HCEC 1CT (cell line): ENCODE measurements at places on chromosomes 16 and 17.
A peak's percentile ranks its signal among the peaks of the same experiment; 100 is the strongest.

GRCh38 chr16:16042076-16042475 lies 92.7 kb downstream of the ABCC1 start:
- DNase-seq = peak; percentile 10

GRCh38 chr16:86122681-86123342 lies 223.8 kb downstream of the IRF8 start:
- no peak for DNase-seq

- peak; percentile 50 for DNase-seq
Measured at GRCh38 chr16:66521951-66522771, 27.8 kb downstream of the TK2 start.

DNA sequence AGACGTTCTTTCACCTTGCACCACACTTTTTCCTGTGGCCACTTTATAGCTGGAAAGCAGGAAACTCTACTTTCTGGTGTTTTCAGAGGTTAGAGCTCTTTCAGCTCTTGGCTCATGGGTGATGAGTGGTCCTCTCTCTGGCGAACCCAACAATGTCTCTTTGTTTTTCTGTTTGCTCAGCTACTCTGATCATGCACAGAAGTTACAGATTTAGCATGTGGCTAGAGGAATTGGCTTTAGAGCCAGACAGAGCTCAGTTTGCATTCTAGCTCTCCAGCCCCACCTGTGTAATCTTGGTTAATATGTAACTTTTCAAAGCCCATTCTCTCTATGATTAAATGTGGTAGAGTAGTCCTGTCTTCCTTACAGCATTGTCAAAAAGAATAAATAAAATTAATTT lies 225.2 kb downstream of the HAPSTR1 start:
- no peak for DNase-seq

- DNase-seq = no peak
Measured at GRCh38 chr17:70658317-70658716, 489.0 kb downstream of the KCNJ2 start.

- DNase-seq = no peak
Measured at GRCh38 chr17:74778960-74779359, 2.8 kb upstream of the NAT9 start.

DNA sequence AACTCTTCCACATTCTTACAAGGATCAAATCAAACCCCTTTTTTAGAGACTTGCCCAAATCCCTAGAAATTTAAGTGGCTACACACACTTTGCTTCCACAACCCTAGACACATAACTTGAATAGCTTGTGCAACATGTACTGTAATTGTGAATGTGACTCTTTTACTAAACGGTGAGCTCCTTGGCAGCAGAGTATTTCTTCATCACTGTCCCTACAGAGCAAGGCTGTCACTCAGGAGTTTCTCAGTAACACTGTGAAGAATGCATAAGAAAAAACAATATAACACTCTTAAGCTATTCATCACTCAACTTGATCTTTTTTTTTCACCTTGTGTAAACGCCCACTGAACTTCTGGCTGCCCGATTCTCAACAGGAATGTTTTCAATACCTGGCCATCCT lies 53.8 kb upstream of the ADAMTS18 start:
- no peak for DNase-seq

DNA sequence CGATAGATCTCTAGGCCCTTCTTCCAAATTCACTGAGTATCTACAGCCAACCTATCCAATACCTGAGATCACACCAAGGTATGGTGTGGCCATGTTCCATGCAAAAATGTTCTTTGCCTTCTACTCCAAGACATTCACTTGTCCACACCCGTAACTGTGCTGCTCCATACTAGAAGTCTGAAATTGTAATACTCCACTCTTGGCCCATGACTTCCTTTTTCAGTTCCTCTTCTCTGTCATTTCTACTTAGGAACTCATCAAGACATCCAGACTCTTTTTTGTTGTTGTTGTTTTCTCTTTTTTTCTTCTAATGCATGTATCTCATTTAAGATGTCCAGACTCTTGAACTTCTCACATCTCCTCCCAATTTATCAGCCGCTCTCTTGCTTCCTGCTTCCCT lies 42.5 kb upstream of the KSR1 start:
- DNase-seq = no peak

DNA sequence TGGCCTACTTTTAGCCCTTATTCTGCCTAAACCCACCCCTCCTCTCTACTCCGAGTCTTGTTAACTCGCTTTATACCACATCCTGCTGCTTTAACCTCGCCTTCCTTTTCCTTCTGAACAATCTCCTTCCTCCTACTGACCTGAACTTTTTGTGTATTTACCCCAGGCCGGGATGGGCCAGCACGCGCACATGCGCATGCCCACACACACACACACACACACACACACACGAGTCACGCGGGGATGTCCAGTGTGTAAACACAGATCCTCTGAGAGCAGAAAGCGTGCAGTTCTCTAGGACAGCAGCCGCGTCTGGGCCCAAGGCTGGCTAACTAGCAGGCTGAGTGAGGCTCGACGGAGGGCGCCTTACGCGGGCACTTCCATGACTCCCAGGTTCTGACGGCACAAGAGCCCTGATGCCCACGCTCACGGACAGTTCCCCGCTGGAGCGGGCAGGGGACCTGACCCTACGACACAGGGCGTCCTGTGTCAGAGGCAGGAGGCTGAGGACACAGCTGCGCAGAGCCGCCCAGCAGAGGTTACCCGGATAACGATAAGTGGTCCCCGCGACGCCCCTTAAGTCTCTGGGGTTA lies 610 bp downstream of the PIK3R5 start:
- DNase-seq = no peak

- no peak for DNase-seq
Measured at GRCh38 chr17:62807812-62808575, at the start of gene MARCHF10. Gene MARCHF10, minus strand, starts transcription at chr17:62808314. Its CDS starts 6,579 bp downstream, at chr17:62801735.

DNA sequence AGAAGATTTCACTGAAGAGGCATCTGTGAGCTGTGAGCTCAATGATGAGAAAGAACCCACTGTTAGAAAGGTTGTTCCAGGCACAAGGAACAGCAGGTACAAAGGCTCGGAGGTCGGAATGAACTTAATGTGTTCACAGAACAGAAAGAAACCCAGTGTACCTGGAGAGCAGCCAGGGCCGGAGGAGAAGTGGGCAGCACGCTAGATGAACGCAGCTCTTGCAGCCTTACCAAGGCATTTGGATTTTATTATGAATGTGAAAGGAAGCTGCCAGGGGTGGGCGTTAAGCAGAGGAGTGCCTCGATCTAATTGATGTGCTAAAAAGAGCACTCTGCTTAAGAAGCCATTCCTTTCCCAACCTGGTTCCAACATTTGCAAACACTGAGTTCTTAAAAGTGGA lies 19.0 kb downstream of the EEF2K start:
- DNase-seq = no peak

DNA sequence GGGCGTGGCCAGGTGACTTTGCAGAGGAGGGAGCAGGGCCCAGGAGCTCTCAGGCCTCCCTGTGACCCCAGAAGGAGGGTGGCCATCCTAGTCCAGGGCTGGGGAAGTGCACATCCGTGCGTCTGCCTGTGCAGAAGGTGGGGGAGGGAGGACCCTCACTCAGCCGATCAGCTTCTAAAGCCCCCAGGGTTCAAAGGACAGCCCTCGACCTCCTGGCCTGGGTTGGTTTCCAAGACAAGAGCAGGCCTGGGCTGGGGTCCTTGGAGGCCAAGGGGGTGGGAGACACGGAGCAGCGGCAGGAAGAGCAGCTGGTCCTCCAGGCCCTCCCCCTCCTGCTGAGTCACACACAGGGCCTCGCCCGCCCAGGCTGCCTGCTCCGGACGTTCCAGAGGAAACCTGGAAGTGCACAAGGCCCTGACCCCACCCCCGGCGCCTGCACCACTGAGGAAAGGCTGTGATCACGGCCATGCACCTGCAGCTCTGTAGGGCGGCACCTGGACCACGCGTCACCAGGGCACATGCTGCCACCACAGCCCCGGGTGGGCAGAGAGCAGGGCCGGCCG lies 67.1 kb upstream of the ZNF469 start:
- peak; percentile 79 for DNase-seq

DNA sequence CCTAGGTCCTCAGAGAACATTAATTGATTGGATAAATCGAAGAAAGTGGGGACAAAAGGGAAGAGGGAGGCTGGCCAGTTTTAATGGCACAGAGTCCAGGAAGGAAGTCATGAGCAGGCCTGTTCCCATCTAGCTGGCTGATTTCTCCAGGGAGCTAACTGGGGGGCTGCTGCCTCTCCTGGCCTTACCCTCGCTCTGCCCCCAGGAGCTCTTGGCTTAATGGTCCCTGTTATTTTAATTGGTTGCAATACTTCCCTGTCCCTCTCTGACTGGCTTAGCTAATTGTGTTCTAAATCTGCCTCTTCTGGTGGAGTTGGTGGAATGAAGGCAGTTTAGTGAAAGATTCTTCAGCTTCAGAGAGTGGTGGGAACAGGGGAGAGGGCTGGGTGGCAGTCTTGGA lies 61.4 kb downstream of the MGAT5B start:
- no peak for DNase-seq

GRCh38 chr16:10130538-10130937 lies 51.7 kb downstream of the GRIN2A start:
- DNase-seq = no peak

- no peak for DNase-seq
Measured at GRCh38 chr16:51931653-51932052, 615.3 kb downstream of the TOX3 start.

GRCh38 chr17:82938873-82939620 lies 99.2 kb upstream of the ZNF750 start:
- DNase-seq = no peak
